Ecto neural progenitor cell (in vitro differentiated cells): ENCODE measurements at places on chromosomes 12 and 14.
A peak's percentile ranks its signal among the peaks of the same experiment; 100 is the strongest.

- DNase-seq: no peak
These were observed 1.4 kb upstream of the STON2 start for GRCh38 chr14:81401420-81402122.

- DNase-seq: no peak
These were observed 21.8 kb upstream of the PCNX1 start for GRCh38 chr14:70885343-70886022.

- no peak for DNase-seq
These were observed 65.8 kb downstream of the C14orf39 start for GRCh38 chr14:60420050-60420449.

- no peak for DNase-seq
These were observed 193.6 kb upstream of the FAR2 start for GRCh38 chr12:28955491-28955890.

DNA sequence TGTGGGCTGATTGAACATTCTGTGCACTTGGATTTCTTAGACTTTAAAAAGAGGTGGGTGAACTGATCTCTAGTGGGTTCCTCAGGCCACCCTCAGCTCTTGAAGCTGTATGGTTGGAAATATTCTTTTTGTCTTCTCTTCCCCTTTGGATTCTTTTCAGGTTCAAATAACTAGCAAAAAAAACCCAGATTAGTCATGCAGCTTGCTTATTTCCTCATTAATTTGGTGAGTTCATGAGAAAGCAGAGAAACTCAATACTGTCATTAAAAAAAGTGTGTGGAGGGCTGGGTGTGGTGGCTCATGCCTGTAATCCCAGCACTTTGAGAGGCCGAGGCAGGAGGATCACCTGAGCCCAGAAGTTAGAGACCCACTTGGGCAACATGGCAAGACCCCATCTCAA, 183.4 kb downstream of the ESR2 start:
- DNase-seq: no peak

GRCh38 chr14:32567543-32568384, 238.7 kb downstream of the AKAP6 start:
- DNase-seq: no peak

DNA sequence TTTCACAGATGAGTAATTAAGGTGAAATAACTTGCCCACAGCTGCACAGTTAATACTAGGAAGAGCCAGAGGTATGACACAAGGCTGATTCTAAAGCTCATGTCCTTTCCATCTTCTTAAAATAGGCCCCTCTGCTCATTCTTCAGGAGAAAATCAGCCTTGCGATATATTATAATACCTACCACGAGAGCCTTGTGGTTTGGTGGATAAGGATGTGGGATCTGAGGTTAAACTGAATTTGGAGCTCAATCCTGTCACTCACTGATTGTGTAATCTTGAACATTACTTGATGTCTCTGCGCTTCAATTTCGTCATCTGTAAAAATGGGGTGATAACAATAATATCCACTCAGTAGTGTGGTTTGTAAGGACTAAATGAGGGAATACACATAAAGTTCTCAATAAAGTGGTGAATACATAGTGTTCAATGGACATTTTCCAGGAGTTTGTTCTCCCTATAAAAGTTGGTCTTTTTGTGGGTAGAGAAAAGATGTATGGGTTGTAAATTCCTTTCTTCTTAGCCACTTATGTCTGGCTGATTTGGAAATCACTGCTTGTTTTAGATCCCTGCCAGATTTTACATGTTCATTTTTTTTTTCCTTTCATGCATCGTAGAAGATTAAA, 25.1 kb upstream of the ATP2B1 start:
- no peak for DNase-seq

DNA sequence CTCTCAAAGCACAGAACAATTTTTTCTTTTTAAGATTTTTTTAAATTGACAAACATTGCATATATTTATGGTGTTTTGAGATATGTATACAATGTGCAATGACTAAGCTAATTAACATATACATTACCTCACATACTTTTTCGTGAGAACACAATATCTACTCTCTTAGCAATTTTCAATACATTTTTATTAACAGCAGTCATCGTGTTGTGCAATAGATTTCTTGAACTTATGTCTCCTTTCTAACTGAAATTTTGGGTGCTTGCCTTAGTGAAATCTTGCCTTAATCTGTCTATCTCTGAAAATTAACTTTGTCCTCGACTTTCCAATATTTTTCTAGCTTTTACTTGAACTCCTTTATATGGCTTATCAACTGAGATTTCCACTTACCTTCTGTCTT, 6.8 kb downstream of the OR10A7 start:
- no peak for DNase-seq

DNA sequence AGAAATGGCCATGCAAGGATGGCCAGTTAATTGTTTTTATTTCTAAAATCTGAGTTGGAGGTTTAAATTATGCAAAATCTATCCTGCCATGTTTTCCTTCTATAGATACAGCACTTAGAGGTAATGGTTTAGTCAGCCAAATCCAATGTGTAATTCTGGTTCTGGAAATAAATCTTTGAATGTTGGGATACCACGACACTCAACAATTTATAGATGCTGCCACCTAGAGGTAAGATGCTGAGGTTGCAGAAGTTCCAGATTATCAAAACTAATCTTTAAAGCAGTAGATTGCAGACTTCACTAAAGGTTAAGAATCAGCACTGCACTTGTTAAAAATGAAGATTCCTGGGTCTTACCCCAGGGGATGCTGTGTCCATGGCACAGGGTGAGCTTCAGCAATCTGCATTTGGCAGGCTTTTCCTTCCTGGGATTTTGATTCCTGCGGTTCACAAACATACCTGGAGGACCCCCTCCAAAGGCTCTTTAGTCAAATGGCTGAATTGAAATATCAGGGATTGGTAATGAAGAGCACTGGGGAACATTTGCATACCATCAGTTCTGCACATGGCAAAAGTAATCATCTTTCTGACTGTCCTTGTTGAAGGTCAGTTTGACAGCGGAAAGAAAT, 53.4 kb upstream of the ANO4 start:
- no peak for DNase-seq

- no peak for DNase-seq
These were observed 13.1 kb downstream of the ULK1 start for GRCh38 chr12:131907379-131908091.

- no peak for DNase-seq
These were observed 69.1 kb upstream of the NAP1L1 start for GRCh38 chr12:76153616-76154015.

DNA sequence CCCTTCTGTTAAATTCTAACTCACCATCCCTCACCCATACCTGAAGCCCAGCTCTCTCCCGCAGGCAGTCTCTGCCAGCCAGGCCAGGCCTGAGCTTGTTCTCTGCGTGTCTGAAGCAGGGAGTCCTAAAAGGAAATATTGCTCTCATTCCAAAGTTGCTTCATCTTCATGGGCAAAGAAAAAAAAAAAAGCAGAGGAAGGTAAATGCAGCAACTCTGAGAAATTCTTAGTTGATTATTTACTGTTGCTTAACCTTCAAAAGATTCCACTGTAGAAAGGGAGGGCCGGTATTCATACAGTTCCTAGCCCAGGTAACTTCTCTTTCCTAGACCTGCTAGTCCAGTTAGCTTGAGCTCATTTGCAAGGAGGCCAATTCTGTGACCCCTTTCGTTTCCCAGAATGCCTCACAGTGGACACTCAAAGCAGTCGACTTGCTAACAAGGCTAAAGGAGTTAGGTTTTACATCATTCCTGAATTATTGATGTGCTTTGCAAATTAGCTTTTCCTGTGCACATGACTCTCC, 193.5 kb upstream of the EEA1 start:
- no peak for DNase-seq

- DNase-seq: no peak
These were observed 22.4 kb downstream of the DENND5B start for GRCh38 chr12:31568498-31568897.

GRCh38 chr12:109693653-109694600, 19.7 kb upstream of the FAM222A start:
- no peak for DNase-seq

DNA sequence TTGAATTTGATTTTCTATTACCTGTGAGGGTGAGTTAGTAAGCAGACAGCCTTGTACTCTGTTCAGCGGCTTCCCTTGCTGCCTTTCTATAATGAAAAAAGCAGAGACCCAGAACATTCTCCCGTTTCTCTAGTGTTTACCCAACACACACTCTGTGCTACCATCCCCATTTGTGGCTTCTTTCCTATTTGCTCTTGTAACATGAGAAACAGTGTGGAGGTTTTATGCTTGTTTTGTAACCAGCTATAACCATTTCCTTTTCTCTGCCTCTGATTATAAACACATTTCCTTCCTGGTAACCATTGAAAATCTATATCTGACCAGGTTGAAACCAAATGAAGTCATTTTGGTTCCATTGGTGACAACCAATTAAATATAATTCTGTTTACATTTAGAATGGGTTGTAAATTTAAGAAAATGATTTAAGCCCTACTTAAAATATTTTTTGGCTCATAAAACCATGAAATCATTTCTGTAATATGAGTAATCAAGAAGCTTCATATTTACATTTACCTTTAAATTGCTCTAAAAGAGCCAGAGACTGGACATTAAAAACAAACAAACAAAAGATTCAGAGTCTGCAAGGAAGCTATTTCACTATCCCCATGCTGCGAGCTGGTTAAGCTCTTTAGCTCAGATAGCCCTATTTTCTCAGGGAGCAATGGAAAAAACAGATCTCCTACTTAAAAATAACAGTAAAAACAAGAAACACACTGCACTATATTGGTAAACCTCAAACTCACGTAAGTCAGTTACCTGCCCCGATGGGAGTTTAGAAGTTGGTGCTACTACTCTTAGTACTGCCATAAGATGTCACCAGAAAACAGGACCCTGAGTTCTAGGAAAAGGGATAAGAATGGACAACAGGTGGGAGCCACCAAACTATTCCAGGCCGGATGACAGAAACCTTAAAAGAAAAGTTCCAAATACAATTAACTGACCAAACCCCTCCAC, 206.5 kb upstream of the EEA1 start:
- no peak for DNase-seq

DNA sequence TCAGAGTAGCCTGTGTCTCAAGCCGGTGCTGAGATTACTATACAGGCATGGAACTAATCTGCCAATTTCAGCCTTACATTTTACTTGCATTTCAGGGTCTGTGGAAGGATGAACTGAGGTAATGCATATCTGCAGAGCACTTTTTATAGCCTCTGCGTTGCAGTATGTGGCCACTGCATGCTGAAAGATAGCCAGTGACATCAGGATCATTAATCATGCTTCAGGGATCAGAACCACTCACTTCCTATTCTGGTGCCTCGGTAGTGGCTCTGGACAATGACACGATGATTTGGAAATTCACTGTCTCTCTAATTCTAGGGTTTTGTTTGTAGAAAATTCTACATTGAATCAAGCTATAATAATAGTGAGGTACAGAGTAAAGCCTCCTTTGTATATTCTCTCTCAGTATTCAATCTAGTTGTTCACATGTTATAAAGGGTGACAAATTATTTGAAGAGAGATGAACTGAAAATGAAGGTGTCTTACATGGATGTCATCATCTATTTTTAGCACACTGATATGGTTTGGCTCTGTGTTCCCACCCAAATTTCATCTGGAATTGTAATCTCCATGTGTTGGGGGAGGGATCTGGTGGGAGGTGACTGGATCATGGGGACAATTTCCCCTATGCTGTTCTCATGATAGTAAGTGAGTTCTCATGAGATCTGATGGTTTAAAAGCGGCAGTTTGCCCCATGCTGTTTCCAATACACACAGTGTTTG, 554.3 kb upstream of the MIS18BP1 start:
- DNase-seq: no peak

DNA sequence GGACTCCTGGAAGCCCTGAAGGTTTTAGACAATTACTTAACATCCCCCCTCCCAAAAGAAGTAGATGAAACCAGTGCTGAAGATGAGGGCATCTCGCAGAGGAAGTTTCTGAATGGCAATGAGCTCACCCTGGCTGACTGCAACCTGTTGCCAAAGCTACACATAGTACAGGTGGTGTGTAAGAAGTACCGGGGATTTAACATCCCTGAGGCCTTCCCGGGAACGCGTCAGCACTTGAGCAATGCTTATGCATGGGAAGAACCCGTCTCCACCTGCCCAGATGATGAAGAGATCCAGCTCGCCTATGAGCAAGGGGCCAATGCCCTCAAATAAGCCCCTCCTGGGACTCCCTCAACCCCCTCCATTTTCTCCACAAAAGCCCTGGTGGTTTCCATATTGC, 10.6 kb upstream of the SPPL3 start:
- DNase-seq: no peak

- no peak for DNase-seq
These were observed 45.7 kb downstream of the NPAS3 start for GRCh38 chr14:32984241-32984930.

GRCh38 chr12:4277205-4277543, 3.6 kb downstream of the CCND2 start:
- no peak for DNase-seq

DNA sequence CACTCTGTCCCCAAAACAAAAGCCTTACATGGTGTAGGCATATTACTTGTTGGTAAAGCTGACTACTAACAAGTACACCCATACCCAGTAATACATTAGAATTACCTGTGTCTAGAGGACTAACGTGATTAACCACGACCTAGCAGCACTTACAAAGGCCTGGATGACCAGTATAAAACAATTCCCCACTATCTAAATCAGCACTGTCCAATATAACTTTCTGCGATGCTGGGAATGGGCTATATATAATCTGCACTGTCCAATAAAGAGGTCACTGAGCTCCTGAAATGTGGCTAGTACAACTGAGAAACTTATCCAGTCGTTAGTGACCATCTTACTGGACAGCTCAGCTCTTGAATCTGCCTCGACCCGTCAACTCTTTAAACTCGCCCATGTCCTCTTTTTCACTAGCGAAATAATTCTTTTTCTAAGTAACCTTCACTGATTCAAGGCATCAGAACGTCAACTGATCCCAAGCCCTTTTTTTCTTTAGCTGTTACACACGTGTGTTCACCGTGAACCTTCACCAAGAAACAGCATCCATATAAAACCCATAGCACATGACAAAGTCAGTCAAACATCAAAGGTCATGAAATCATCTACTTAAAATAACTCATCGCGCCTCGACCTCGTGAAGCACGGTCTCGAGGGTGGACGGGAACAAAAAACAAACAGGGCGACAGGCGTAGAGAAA, 905 bp upstream of the CIPC start:
- no peak for DNase-seq

GRCh38 chr12:88057994-88058718, 29.0 kb upstream of the C12orf50 start:
- no peak for DNase-seq

- no peak for DNase-seq
These were observed 92.5 kb downstream of the CALM1 start for GRCh38 chr14:90489306-90489705.

DNA sequence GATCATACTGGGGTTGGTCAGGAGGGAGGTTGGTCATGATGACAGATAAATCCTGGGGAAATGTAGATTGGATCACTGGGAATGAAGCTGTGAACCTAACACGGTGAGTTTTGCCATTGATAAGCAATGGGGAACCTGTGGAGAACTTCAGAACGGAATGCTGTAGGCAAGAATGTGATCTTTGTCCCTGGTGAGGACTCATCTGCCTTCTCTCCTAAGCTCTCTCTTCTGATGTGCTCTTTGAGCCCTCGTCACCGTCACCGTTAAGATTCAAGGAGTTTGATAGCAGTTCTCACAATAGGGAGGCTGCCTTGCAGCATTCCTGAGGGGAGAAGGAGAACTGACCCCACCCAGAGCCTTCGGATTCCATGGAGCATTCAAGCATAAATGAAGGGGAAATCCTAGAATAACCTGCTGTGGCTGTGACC, 217.6 kb downstream of the ANO6 start:
- peak; percentile 63 for DNase-seq
